ENCODE measurements at places on chromosomes 7 and 10.

DNA sequence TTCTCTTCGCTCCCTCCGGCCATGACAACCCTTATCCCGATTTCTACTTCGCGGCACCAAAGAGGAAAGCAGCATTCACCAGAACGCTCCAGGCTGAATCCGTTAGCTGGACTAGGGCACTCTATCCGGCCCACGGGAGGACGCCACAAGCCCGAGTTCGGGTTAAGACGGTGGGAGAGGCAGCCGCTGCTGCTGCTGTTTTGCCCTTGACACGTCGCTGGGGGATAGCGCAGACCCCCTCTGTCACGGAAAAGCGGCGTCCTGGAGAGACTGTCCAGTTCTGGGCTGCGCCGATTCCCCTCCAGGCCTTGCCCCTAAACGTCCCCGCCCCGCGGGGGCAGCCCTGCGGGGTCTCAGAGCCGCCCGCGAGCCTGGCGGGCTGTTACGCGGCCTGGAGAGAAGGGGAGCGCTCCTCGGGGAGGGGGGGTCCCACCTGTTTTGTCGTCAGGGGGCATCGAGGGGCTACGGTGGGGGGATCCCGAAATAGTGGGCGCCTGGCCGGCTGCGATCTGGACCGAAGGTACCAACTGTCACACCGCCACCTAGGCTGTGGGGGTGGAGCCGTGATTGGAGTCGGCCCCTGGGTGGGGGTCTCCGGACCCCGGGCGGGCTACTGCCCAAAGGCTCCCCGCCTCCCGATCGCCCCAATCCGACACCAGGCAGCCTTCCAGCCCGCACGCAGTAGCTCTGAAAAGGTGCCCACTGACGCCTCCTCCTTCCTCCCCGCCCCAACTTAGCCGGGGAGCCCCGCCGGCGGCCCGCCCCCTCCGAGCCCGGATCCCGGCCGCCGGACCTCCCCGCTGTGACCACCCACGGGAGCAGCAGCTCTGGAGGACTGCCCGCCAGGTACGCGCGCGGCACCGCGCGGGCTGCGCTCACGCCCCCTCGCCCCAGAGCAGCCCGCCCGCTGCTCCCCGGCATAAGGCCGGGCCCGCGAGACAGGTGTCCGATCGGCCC, 772 bp downstream of the SGMS1 start:
- DNase-seq: peak; percentile 20

GRCh38 chr10:131109291-131109690, 202.2 kb downstream of the TCERG1L start:
- DNase-seq: no peak

- DNase-seq: no peak
Observed at GRCh38 chr10:23399701-23400144, 39.2 kb upstream of the OTUD1 start.

DNA sequence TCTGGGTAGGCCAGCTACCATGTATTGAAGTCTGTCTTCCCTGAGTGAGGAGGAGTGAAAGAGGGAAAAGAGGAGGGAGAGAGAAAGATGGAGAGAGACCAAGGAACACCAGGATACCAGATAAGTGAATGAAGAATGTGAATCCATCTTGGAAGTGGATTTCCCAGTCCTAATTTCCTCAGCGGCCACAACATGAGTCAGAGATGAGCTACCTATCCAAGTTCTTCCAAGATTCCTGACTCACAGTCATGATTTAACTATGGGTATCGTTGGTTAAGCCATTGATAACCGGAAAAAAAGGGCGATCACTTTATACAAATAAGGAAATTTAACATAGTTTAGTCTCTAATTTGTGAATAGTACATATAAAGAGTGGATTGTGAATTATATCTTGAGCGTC, 561.8 kb downstream of the ATRNL1 start:
- DNase-seq: no peak

DNA sequence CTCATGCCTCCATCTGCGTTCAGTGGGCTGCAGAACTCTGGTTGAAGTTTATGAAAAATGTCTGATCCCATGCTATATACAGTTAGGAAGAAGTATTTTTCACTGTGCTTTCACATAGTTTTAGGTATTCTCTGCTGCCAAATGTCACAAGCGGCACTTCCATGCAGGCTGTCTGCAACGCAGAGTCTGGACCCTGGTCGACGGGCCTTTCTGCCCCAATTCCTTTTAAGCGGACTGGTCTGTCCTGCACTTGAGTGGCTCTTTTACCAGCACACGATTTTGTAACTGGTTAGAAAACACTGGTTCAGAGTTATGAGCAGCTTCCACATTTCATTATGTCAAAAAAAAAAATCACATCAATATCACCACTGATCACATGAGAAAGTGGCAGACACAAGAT, 143.0 kb downstream of the DIP2C start:
- no peak for DNase-seq

- no peak for DNase-seq
Observed at GRCh38 chr7:45074528-45075354, 14.0 kb downstream of the NACAD start.

- no peak for DNase-seq
Observed at GRCh38 chr10:90859321-90859751, 1.5 kb upstream of the HTR7 start.

- DNase-seq: no peak
Observed at GRCh38 chr7:138228769-138229168, 152.5 kb downstream of the AKR1D1 start.

- DNase-seq: no peak
Observed at GRCh38 chr7:134771111-134771510, 8.3 kb upstream of the CALD1 start.

GRCh38 chr7:36315309-36315944, 74.2 kb upstream of the ANLN start:
- DNase-seq: no peak

- no peak for DNase-seq
Observed at GRCh38 chr10:86289577-86289868, 77.1 kb downstream of the GRID1 start.

- no peak for DNase-seq
Observed at GRCh38 chr7:102095321-102096011, 191.2 kb upstream of the SH2B2 start.

- DNase-seq: no peak
Observed at GRCh38 chr10:34134602-34135001, 680.5 kb downstream of the PARD3 start.

GRCh38 chr10:93482145-93482834, at the start of gene MYOF:
Gene MYOF, minus strand, starts transcription at chr10:93482334. Its CDS starts 140 bp downstream, at chr10:93482194.
- peak; percentile 5 for DNase-seq

All from activated CD8-positive, alpha-beta memory T cell treated with anti-CD3 and anti-CD28 coated beads for 4 hours (primary cell).